ENCODE measurements at places on chromosomes 16 and 17.

DNA sequence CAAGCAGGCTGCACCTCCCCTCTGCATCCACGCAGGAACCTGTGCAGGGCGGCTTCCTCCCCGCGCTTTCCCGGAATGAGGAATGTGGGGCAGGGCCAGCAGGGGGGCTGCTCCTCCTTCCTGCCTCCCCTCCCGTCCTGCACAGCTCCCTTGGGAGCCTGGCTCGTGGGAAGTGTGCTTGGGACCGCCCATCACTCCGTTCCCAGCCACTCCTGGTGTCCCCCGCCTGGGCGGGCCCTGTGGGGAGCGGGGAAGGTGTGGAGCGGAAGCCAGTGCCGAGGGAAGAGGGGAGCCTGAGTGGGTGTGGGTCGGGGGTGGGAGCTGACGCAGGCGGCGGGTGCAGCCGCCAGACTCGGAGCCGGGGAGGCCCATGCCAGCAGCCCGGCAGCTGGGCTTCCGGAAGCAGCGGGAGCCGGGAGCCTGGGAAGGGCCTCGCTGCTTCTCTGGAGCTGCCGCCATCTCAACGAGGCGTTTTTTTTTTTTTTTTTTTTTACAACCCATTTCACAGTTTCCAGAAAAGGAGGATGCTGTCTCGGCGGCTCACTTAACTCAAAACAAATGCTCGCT is 24.1 kb downstream of the BAHCC1 start:
- peak; percentile 79 for DNase-seq

- peak; percentile 74 for DNase-seq
These were observed 17.0 kb downstream of the CAVIN1 start for GRCh38 chr17:42405963-42406495.

GRCh38 chr16:75256696-75257343 is 5.4 kb upstream of the BCAR1 start:
- no peak for DNase-seq

- no peak for DNase-seq
These were observed 478.9 kb upstream of the PSMD7 start for GRCh38 chr16:73817526-73818324.

- peak; percentile 75 for DNase-seq
These were observed 8.5 kb upstream of the ANKRD11 start for GRCh38 chr16:89498839-89499238.

DNA sequence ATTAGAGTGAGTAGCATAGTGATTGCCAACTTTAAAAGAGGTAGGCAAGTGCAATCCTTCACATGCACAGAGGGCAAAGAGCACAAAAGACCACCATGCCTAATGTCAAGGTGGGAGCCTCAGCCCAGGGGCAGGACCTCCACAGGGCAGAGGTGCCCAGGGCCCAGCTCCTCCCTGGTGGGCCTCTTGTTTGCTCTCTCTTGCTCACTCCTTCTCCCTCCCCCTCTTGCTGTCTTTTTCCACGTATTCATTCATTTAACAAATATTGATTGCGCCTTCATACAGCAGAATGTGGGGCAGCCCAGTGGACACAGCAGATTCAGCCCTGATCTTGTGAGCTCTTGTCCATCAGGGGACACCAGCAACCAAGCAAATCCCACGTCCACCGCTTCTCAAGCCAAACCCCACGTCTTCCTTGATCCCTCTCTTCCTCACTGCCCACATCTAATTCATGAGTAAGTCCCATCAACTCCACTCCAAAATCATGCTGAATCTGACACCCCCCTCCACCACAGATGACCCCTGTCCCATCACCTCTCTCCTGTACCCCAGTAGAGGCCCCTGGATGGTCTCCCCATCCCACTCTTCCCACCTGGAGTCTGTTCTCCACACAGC is 44.1 kb upstream of the RPL38 start:
- no peak for DNase-seq

GRCh38 chr17:7825206-7825990 is 8.6 kb upstream of the KDM6B start:
- DNase-seq: no peak

- DNase-seq: peak; percentile 26
These were observed 6.6 kb downstream of the HIC1 start for GRCh38 chr17:2061441-2061958.

- no peak for DNase-seq
These were observed 63.3 kb downstream of the TUBD1 start for GRCh38 chr17:59829217-59830006.

GRCh38 chr16:83619381-83620150 is 188.2 kb upstream of the HSBP1 start:
- no peak for DNase-seq

DNA sequence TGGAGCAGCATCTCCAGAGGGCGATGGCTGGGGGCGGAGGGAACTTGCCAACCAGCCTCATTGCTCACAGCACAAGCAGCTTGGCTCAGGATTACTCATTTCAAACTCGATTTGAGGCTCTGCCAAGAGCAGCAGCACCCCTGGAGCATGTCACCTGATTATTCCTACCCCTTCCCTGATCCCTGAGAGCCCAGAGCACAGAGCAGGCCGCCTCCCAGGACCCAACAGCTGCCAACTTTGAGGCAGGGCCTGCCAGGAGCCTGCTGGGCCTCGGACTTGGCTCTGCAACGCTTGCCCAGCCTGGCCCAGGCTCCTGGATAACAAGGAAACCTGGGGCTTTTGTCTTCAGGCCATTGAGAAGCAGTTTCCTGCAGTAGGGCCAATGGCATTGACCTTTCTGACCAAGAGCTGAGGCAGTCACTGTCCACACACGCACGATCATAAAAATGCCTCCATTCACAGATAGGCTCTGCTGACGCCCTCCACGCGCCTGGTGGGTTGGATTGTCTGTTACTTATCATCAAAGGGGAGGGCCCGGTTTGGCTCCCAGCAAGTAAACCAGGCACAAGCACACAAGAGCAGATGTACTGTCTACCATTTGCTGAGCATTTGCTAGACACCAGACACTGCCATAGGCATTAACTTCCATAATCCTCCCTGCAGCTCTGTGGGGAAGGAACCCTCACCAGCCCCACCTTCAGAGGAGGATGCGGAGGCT is 406.6 kb upstream of the EEF2KMT start:
- DNase-seq: no peak

DNA sequence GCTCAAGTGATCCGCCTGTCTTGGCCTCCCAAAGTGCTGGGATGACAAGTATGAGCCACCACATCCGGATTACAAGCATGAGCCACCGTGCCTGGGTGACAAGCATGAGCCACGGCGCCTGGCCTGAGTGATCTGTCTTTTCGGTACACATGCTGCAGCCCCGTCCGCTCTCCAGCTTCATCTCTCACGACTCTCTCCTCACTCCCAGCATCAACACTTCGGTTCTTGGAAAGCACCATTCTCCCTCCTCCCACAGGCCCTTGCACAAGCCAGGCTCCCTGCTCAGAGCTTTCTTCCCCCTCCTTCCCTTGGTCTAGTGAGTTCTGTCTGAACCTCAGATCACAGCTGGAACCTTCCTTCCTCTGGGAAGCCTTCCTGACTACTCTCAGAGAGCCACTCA is 6.5 kb upstream of the NCBP3 start:
- DNase-seq: no peak

- no peak for DNase-seq
These were observed 23.8 kb downstream of the SHISA9 start for GRCh38 chr16:12925026-12925800.

DNA sequence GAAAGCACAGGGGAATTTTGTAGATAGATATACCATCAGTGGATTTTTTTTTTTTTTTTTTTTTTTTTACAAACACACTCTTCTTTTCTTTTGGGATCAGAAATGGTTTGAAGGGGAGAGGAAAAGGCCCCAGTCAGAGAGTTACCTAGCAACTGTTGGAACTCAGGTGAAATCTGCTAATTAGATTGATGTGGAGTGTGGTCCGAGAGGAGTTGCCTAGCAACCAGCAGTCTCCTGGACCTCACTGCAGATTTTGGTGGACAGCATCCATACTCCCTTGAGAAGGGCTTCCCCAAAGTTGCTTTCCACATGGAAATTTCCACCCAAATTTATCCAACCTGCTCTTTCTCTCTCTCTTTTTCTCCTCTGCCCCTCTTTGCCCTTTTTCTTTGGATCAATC is 165.4 kb downstream of the UTP18 start:
- DNase-seq: no peak

DNA sequence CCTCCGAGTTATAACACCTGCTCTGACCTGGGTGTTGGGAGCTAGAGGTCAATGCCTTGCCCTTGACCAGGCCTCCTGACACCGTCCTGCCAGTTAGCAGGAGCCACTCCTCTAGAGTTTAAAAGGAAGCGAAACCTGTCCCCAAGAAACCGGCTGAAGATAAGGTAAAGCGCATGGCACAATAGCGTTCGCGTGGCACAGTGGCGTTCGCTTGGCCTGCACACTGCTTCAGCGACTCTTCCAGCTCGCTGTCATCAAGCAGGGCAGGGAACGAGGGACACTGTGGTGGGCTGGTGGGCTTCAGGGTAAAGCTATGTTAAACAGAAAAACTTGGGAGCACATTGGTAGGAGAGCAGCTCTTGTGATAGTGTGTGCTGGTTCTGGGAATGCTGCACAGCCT is 28.2 kb upstream of the ETV4 start:
- DNase-seq: no peak

DNA sequence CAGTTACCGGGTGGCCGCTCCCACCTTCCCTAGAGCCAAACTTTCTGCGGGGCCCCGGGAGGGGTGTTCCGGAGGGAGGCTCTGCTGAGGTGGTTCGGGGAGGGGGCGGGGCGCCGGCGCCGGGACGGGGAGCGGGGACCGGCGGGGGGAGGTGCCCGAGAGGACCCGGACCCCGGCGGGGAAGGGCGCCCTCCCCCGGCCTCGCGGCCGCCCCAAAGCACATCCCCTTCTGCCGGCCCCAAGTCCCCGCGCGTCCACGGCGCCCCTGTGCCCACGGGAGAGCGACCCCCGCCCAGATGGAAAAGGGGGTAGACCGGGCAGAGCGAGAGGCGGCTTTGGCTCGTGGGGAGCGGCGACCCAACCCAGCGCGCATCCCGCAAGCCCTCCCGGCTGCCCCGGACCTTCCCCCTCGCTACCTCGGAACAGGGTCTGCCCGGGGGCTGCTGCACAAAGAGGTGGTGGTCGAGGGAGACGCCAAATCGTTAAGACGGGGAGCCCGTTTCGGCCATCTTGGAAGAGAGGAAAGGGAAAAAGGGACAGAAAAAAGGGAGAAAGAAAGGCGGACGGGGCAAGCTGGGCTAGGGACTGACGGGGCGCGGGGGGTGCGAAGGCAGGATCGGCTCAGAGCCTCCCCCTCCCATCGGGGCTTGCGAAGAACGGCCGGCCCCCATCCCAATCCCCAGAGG is 530 bp downstream of the PCGF2 start:
- peak; percentile 48 for DNase-seq

DNA sequence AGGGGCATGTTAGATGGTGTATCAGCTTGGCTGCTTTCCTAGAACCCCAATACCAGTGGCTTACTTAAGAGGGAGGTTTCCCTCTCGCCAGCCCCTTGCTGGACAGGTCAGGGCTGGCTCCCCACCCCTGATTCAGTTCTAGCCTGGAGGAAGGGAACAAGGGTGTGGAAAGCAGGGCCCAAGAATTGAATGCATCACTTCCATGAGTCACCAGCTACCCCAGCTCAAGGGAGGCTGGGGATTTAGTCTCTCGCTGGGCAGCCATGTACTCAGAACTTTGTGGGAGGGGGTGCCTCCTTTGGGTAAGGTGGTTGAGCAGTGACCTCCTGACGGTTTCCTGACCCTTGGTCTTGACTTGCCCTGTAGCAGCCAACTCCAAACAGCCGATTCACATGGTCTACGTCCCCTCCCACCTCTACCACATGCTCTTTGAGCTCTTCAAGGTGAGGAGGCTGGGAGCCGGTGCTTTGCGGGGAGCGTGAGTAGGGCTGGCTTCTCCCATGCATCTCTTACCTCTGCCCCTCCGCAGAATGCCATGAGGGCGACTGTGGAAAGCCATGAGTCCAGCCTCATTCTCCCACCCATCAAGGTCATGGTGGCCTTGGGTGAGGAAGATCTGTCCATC is 12.8 kb downstream of the PDK2 start:
- DNase-seq: no peak

DNA sequence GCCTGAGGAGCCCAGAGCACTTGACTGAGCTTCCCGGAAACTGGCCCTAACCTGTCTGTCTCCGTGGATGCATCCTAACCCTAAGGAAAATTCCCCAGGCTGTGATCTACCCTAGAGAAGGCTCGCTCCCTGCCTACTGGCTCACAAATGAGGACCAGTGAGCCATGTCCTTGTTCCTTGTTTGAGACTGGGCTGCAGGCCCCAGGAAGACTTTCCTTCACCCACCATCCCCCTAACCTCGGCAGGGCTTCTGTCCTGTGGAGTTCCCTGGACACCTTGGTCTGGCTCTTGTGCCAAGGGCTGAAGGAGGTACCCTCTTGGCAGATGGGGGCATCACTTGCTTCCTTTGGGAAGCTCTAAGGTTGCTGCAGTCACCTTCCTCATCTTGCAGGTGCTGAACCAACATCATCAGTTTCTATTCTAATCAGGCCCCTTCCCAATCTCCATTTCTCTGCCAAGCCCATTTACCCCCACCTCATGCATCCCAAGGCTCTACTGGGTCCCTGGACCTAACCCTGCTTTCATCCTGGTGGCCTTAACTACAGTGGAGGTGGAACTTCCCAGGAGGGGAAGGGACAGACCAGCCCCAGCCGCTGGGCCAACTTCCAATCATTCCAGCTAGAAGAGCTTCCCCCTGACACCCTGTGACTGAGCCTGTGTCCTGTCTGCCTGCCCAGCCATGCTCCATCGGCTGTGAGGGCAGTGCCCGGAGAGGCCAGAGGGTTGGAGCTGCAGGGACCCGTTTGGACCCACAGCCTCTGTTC is 12.4 kb downstream of the RNF40 start:
- no peak for DNase-seq

DNA sequence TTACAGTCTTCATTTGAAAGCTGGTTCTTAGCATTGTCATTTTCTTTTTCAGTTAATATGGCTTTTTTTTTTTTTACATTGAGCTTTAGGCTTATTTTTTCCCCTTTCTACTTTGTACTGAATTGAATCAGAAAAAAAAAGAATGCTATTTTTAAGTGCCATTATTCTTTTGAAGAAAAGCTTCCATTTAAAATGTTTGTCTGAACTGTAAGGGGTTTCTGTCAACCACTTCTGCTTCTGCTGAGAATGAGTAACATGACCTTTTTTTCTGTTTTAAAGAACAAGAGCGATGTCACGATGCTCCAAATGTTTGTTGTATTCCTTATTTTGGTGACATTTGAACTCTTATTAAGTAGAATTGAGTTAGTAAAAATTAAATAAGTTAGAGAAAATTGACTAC is 50.0 kb downstream of the MRTFB start:
- DNase-seq: no peak
